ENCODE measurements at places on chromosomes 5 and 9. TPM values are rescaled to one million over a fixed set of nuclear protein-coding genes. Genes with fewer than 3 reads are reported as not detected.

The SLC6A19 gene
- total RNA-seq, result not detected

The SPATA31E1 gene
- not detected for total RNA-seq

The FGF18 gene
- total RNA-seq, result not detected

DNA sequence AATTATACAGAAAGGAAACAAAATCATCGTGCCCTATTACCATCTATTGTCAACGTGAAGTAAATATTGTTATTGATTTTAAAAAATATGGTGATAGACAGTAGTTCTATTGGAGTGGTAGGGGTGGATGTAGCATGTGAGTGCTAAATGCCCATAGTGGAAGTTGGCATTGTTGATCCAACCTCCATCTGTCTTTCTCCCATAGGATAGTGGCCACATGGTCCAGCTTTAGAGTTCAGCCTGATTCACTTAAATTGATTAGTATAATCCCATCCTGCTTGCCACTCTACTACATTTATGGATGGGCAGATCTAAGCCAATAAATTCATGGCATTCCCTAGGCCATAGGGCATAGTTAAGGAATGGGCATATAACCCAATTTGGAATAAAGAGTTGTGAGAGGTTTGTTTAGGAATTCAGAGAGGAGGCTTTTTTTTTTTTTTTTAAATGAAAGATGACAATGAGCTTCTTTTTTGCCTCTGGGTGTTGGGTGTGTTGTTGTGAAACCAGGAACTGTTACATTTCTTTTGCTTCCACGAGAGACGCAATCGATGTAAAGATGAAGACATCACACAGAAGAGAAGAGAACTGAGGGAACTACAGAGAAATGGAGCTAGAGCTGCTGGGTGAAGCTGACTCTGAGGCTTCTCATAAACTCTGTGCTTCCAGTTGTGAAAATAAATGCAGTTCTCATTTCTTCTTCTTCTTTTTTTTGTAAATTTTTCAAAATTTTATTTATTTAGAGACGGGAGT, 12.5 kb upstream of the CHD1 start:
- no peaks in the 10 kb centered on the region for H3K27me3 ChIP-seq
- no peak overlapping the region for H3K27ac ChIP-seq
- no peak for DNase-seq

GRCh38 chr5:52864884-52865283, 77.2 kb downstream of the ITGA1 start:
- H3K27ac ChIP-seq, result no peak overlapping the region
- no peak for DNase-seq
- no peaks in the 10 kb centered on the region for H3K36me3 ChIP-seq
- H3K27me3 ChIP-seq, result no peaks in the 10 kb centered on the region
- H3K4me1 ChIP-seq, result no peaks in the 10 kb centered on the region
- no peak overlapping the region for H3K4me3 ChIP-seq

DNA sequence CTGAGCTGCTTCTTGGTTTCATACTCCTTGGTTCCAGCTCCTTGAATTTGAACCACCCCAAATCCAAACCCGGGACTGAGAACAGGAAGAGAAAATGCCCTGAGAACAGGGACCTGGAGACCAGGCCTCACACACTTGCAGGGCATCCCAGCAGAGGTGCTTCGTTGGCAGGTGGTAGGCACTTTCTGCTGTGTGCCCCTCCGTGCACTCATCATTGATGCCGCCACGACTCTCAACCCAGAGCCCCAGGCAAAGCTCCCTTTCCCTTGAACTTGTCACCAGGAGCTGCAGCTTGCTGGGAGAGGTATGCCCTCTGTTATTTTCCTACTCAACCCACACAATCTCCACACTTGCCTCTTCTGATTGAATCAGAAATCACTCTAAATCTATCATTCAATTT, 217.8 kb upstream of the IRX1 start:
- DNase-seq, result no peak
- no peaks in the 10 kb centered on the region for H3K4me1 ChIP-seq
- no peak overlapping the region for H3K27ac ChIP-seq
- H3K27me3 ChIP-seq, result peaks cover 2% of the 10 kb centered on the region
- H3K36me3 ChIP-seq, result no peaks in the 10 kb centered on the region

- no peaks in the 10 kb centered on the region for H3K27me3 ChIP-seq
- peaks cover 14% of the 10 kb centered on the region for H3K36me3 ChIP-seq
- no peak overlapping the region for H3K4me3 ChIP-seq
These were observed 15.2 kb upstream of the LTC4S start for GRCh38 chr5:179778591-179778990.

DNA sequence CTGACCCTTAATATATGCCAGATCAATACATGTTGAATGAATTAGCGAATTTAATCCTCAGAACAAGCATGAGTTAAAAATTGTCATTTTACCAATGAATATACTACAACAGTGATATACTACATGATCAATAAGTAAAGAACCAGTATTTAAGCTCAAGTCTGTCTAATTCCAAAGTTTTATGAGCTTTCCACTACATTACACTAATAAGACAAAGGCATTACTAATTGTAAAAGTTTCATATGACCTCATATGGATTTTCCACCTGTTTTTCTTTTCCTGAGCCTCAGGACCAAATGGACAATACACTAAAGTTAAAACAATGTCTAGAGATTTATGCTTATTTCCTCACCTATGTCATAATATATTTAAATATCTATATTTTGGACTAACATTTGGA, 80.8 kb downstream of the OXCT1 start:
- H3K27me3 ChIP-seq, result no peaks in the 10 kb centered on the region
- no peak for DNase-seq
- no peak overlapping the region for H3K4me3 ChIP-seq
- H3K36me3 ChIP-seq, result peaks cover 33% of the 10 kb centered on the region
- no peak overlapping the region for H3K27ac ChIP-seq

DNA sequence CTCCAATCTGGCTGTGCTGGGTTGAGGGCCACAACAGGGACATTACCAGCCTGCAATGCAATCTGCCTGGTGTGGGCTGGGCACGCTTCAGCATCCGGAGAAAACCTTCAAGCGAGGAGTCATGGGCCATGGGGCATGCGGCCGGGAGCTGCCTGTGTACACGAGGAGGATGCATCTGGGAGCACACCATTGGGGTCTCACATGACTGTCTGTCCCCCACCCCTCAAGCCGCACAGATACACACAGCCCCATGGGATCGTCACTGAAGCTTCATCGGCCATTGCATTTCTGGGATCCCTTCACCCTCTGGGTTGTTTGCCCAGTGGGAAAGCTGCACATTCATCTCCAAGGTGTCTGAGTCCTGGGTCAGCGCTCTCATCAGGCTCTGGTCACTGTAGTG, 9.9 kb downstream of the LCN1 start:
- peaks cover 9% of the 10 kb centered on the region for H3K27me3 ChIP-seq
- H3K4me1 ChIP-seq, result no peaks in the 10 kb centered on the region
- no peak for DNase-seq
- H3K4me3 ChIP-seq, result no peak overlapping the region
- no peaks in the 10 kb centered on the region for H3K36me3 ChIP-seq
- no peak overlapping the region for H3K27ac ChIP-seq

GRCh38 chr9:28378231-28378630, 805.0 kb upstream of the C9orf72 start:
- H3K27me3 ChIP-seq, result no peaks in the 10 kb centered on the region
- no peak overlapping the region for H3K27ac ChIP-seq
- no peak overlapping the region for H3K4me3 ChIP-seq
- no peaks in the 10 kb centered on the region for H3K36me3 ChIP-seq

- H3K36me3 ChIP-seq, result no peaks in the 10 kb centered on the region
- H3K4me3 ChIP-seq, result no peak overlapping the region
- no peaks in the 10 kb centered on the region for H3K27me3 ChIP-seq
- H3K27ac ChIP-seq, result no peak overlapping the region
These were observed 97.8 kb upstream of the SLC28A3 start for GRCh38 chr9:84438391-84438790.

- no peak overlapping the region for H3K27ac ChIP-seq
- peaks cover 2% of the 10 kb centered on the region for H3K36me3 ChIP-seq
These were observed 855 bp downstream of the MCC start for GRCh38 chr5:113487416-113487780.

DNA sequence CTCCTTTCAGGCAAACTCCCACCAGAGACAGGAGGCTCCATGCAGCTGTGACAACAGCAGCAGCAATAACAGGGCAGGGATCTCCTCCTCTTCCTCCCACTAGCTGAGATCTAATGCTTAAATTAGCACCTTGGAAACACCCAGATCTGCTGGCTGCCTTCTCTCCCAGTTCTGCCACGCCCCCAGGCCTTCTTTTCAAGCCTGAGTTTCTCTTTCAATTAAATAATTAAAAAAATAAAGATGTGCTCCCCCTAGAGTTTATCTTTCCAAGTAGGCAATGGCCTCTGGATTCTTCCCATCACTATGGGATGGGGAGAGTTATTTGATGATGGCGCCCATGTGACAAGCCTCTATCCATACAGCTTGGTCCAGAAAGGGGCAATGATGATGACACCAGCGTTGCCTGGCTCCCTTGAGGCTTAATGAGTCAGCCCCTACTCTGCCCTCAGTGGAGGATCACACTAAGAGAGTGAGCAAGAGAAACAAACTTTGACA, 3.8 kb downstream of the FAM219A start:
- no peak overlapping the region for H3K4me3 ChIP-seq
- H3K27me3 ChIP-seq, result no peaks in the 10 kb centered on the region
- no peaks in the 10 kb centered on the region for H3K36me3 ChIP-seq
- peak; percentile 53 for DNase-seq

Data from activated naive CD4-positive, alpha-beta T cell treated with anti-CD3 and anti-CD28 coated beads for 36 hours (primary cell).